Activated CD4-positive, alpha-beta T cell treated with anti-CD3 and anti-CD28 coated beads, Interleukin-2, amount 50 U/mL, for 24 hours (primary cell): ENCODE measurements at places on chromosomes 4 and X.

- no peak for DNase-seq
Observed at GRCh38 chrX:10972706-10973105, 138.4 kb upstream of the HCCS start.

- no peak for DNase-seq
Observed at GRCh38 chr4:153096344-153096743, 107.9 kb upstream of the TRIM2 start.

- DNase-seq: no peak
Observed at GRCh38 chr4:182717788-182718583, 199.2 kb downstream of the DCTD start.

- no peak for DNase-seq
Observed at GRCh38 chr4:33453916-33454315, 2733.7 kb downstream of the PCDH7 start.

GRCh38 chrX:29299684-29300083, 712.4 kb downstream of the IL1RAPL1 start:
- no peak for DNase-seq

GRCh38 chr4:158065176-158065575, 107.6 kb downstream of the GASK1B start:
- DNase-seq: no peak

DNA sequence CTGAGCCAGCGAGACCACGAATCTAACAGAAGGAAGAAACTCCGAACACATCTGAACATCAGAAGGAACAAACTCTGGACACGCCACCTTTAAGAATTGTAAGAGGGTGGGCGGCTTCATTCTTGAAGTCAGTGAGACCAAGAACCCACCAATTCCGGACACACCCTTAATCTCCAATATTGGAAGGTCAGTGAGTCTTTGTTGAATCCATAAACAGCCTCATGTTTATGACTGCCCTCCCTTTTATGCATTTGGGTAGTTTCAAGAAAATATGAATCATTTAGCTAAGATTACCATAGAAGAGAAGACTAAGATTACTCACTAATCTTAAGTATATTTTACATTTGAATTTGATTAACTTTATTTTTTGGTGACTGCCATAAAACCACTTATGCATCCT, 48.5 kb downstream of the VCX2 start:
- DNase-seq: no peak

- DNase-seq: no peak
Observed at GRCh38 chr4:94356444-94356843, 13.8 kb upstream of the HPGDS start.

GRCh38 chr4:3639613-3640586, 107.7 kb upstream of the LRPAP1 start:
- DNase-seq: no peak

DNA sequence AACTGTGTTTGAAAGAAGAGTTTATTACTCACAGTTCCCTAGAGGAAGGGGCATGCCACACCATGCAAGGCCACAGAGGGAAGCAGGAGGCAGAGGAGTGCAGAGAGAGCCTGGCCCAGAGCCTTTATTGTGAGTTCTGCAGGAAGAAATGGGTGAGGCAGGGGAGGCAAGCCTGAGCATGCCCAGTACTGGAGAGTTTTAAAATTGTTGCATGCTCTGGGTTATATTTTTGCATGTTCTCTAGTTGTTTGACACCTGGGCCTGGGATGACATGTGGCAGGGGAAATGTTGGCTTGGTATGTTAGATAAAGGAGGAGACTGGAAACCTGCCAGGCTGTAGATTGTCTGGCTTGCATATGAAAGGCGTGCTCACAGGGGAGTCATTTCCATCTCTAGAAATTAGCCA, 19.7 kb upstream of the CRMP1 start:
- DNase-seq: no peak

GRCh38 chrX:14010566-14010965, 19.1 kb downstream of the GEMIN8 start:
- DNase-seq: no peak
